WTC11 (cell line): ENCODE measurements at places on chromosomes 6 and 20.

GRCh38 chr6:132768051-132768517 is 10.4 kb upstream of the VNN2 start:
- H3K4me3 ChIP-seq = peak overlapping the region; percentile 63
- DNase-seq = peak; percentile 69
- H3K27me3 ChIP-seq = no peaks in the 10 kb centered on the region
- H3K4me1 ChIP-seq = 0 out of 2 replicates have a peak, but pooled peaks cover 3% of the 10 kb centered on the region

DNA sequence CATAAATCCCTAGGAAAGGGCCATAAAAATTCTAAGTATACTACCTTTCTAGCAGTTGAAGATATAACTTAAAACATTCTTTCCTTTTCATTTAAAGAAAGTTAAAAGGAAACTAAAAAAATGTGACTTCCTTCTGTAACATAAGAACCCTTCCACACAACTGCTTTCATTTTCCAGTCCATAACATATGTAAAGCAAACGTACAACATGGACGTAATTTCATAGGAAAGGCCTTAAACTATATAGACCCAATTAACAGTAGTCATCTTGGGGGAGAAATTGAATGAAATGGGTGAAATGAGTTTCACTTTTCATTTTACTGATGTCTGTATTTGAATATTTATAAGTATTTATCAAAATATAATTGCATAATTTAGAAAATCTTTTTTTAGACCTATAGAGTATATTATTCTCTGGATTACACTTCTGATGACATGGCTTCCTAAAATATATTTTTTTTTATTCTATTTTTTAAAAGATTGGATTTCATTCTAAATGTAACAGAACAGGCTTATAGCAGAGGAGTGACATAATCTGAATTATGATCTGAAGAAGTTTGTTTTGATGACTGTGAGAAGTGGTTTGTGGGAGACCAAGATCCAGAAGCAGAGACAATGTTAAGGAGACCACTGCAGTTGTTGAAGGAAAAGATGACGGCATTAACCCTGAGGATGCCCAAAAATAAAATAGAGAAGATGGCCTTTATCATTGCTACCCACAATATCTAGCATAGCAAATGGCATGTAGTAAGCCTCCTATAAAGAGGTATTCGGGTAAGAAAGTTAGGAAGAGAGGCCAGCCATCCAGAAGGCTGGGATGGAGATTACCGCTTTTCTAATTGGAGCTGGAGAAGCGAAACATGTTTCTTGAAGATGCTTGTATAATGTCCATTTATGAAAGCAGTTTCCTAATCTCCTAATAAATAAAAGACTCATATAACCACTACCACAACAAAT is 260.4 kb downstream of the PTPRK start:
- no peak for DNase-seq
- no peak overlapping the region for H3K27ac ChIP-seq
- H3K27me3 ChIP-seq = no peaks in the 10 kb centered on the region
- H3K4me1 ChIP-seq = no peaks in the 10 kb centered on the region
- peaks cover 9% of the 10 kb centered on the region for H3K36me3 ChIP-seq

DNA sequence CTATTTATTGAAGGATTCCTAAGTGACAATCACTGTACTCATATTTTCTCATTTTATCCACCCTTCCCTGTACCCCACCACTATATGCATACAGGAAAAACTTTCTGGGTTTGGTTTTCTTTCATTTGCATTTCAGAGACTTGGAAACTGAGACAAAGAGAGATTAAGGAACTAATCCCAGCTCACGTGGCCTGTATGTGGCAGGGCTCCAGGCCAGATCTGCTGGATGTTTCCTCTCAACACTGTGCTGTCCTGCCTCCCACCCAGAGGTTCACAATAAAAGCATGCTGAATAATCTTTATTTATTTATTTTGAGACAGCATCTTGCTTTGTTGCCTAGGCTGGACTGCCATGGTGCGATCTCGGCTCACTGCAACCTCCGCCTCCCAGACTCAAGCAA is 50.2 kb downstream of the CEP162 start:
- peaks cover 24% of the 10 kb centered on the region for H3K36me3 ChIP-seq
- no peaks in the 10 kb centered on the region; the same call in 1 of the 2 replicates for H3K27me3 ChIP-seq
- H3K27ac ChIP-seq = no peak overlapping the region

DNA sequence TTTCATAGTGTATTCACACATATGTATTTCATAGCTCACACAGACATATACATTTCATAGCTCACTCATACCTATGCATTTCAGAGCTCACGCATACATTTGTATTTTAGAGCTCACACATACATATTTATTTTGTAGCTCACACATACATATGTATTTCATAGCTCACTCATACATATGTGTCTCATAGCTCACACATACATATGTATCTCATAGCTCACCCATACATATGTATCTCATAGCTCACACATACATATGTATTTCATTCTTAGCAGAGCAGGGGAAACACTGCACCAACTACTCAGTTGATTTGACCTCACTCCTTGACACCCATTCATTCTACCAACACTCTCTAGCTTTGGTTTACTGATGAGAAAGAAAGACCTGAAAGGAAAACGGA is 713.6 kb downstream of the QKI start:
- H3K36me3 ChIP-seq = no peaks in the 10 kb centered on the region
- H3K27ac ChIP-seq = no peak overlapping the region
- no peaks in the 10 kb centered on the region for H3K27me3 ChIP-seq

DNA sequence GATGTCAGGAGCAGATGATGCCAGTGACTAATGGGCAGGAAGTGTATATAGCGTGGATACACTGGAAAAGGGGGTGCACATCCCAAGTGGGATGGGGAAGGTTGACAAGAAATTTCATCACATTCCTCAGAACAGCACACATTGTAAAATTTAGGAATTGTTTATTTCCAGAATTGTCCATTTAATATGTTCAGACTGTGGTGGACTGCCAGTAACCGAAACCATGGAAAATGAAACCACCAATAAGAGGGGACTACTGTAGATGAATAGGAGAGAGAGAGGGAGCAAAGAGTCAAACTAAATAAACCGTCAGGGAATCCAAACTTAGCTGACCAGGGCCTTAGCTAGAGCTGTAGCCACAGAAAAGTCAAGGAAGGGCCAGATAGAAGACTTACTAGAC is 164.4 kb upstream of the PRDM1 start:
- H3K4me3 ChIP-seq = no peak overlapping the region
- DNase-seq = no peak
- H3K36me3 ChIP-seq = no peaks in the 10 kb centered on the region
- H3K27ac ChIP-seq = no peak overlapping the region
- H3K27me3 ChIP-seq = no peaks in the 10 kb centered on the region; the same call in none of the 2 replicates
- H3K4me1 ChIP-seq = no peaks in the 10 kb centered on the region

- no peak overlapping the region for H3K27ac ChIP-seq
- H3K4me1 ChIP-seq = no peaks in the 10 kb centered on the region
- no peak overlapping the region for H3K4me3 ChIP-seq
- no peaks in the 10 kb centered on the region for H3K36me3 ChIP-seq
These were observed 163.8 kb downstream of the TMEM200A start for GRCh38 chr6:130529569-130530149.

DNA sequence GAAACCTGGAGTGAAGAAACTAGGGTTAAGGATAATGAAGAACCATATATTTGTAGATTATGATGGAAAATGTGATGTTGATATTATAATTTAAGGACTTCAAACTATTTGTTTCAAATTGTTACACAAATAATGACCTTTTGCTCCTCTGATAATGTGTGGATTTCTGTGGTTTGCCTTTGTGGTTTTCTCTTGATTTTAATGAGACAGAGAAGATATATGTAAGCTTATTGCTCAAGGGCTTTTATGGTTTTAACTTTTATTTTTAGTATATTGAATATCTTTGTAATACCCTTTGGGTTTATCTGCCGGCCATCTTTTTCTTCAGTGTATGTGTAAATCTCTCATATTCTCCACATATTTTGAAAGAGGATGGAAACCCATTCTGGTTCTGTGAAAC is 362.3 kb downstream of the RIMS1 start:
- H3K36me3 ChIP-seq = no peaks in the 10 kb centered on the region
- peaks cover 25% of the 10 kb centered on the region for H3K4me1 ChIP-seq
- no peak overlapping the region for H3K27ac ChIP-seq
- no peaks in the 10 kb centered on the region for H3K27me3 ChIP-seq
- H3K4me3 ChIP-seq = no peak overlapping the region

DNA sequence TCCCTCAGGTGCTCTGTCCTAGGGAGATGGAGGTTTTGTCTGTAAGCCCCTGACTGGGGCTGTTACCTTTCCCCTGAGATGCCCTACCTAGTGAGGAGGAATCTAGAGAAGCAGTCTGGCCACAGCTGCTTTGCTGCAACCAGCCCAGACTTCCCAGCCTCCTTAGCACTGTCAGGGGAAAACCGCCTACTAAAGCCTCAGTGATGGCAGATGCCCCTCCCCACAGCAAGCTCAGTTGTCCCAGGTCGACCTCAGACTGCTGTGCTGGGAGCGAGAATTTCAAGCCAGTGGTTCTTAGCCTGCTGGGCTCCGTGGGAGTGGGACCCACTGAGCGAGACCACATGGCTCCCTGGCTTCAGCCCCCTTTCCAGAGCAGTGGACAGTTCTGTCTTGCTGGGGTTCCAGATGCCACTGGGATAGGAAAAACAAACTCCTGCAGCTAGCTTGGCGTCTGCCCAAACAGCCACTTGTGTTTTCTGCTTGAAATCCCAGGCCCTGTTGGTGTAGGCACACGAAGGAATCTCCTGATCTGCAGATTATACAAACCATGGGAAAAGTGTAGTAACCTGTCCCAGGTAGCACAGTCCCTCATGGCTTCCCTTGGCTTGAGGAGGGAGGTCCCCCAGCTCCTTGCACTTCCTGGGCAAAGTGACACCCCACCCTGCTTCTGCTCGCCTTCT is 146.4 kb upstream of the PROKR2 start:
- H3K27ac ChIP-seq = no peak overlapping the region
- H3K27me3 ChIP-seq = peaks cover 9% of the 10 kb centered on the region
- peaks cover 4% of the 10 kb centered on the region for H3K4me1 ChIP-seq
- H3K4me3 ChIP-seq = no peak overlapping the region
- peaks cover 3% of the 10 kb centered on the region; the same call in 1 of the 2 replicates for H3K36me3 ChIP-seq

GRCh38 chr6:113432521-113433334 is 424.4 kb upstream of the MARCKS start:
- no peak for DNase-seq
- H3K36me3 ChIP-seq = no peaks in the 10 kb centered on the region
- no peak overlapping the region for H3K4me3 ChIP-seq
- H3K27me3 ChIP-seq = no peaks in the 10 kb centered on the region
- no peak overlapping the region for H3K27ac ChIP-seq
- H3K4me1 ChIP-seq = peaks cover 10% of the 10 kb centered on the region

DNA sequence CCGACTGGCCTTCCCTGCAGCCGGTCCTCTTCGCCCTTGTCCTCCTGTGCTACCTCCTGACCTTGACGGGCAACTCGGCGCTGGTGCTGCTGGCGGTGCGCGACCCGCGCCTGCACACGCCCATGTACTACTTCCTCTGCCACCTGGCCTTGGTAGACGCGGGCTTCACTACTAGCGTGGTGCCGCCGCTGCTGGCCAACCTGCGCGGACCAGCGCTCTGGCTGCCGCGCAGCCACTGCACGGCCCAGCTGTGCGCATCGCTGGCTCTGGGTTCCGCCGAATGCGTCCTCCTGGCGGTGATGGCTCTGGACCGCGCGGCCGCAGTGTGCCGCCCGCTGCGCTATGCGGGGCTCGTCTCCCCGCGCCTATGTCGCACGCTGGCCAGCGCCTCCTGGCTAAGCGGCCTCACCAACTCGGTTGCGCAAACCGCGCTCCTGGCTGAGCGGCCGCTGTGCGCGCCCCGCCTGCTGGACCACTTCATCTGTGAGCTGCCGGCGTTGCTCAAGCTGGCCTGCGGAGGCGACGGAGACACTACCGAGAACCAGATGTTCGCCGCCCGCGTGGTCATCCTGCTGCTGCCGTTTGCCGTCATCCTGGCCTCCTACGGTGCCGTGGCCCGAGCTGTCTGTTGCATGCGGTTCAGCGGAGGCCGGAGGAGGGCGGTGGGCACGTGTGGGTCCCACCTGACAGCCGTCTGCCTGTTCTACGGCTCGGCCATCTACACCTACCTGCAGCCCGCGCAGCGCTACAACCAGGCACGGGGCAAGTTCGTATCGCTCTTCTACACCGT is 6.1 kb downstream of the UBD start:
- no peak overlapping the region for H3K27ac ChIP-seq
- peaks cover 96% of the 10 kb centered on the region for H3K27me3 ChIP-seq
- H3K4me3 ChIP-seq = peak overlapping the region; percentile 76
- peaks cover 7% of the 10 kb centered on the region for H3K36me3 ChIP-seq
- peaks cover 37% of the 10 kb centered on the region for H3K4me1 ChIP-seq

DNA sequence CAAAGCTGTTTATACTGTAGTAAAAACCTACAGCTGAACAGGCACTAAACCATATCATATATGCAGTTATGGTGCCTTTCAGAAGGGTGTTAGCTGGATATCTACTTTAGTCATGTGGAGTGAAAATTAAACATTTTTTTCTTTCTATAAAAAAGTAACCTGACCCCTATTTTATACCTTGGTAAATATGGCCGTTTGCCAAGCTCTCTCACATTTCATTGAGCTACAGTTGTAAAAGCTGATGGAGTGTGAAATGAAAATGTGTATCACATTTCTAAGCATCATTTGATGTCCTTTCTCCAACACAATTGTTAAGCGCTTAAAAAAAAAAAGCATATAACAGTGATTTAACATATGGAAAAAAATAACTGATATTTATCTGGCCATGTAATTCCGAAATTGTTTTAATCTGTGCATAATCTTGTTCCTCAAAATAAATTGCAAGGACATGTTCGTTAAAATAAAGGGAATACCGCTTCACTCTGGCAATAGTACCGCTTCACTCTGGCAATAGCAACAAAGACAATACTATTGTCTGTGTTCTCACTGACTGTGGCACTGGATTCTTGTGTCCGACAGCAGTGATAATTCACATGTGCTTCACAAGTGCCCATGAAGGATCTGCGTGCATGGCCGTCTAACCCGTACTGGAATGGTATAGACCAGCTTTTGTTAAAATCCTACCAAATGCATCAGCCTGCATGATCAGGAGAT is 391.8 kb upstream of the SOX4 start:
- no peaks in the 10 kb centered on the region for H3K27me3 ChIP-seq
- H3K4me3 ChIP-seq = no peak overlapping the region
- no peak for DNase-seq
- H3K36me3 ChIP-seq = peaks cover 8% of the 10 kb centered on the region

DNA sequence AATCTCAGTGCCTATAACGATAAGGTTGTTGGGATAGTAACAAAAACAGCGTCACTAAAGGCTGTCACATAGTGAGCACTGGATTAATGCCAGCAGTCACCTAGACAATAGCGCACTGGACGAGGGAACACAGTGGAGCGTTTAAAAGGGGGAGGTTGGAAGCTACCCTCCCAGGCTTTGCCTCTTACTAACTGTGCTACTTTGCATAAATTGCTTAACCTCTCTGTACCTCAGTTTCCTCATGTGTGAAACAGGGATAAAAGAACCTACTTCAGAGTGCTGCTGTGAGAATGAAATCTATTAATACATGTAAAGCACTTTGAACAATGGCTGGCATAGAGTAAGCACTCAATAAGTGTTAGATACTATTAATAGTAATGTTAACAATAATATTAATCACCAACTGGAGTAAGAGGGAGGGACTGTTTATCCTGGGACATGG is 10.5 kb downstream of the BCL2L1 start:
- H3K36me3 ChIP-seq = peaks cover 28% of the 10 kb centered on the region
- H3K27ac ChIP-seq = peak overlapping the region; percentile 93; the same call in 1 of the 2 replicates
- peaks cover 86% of the 10 kb centered on the region for H3K4me1 ChIP-seq
- no peaks in the 10 kb centered on the region for H3K27me3 ChIP-seq
- no peak for DNase-seq
